Prostate gland (tissue), 2 donors: ENCODE measurements at places on chromosomes 6 and 20. TPM values are rescaled to one million over a fixed set of nuclear protein-coding genes. Genes with fewer than 3 reads are reported as not detected.

Gene SULF2
- 82.0 TPM for total RNA-seq

Gene PHACTR3
- not detected for total RNA-seq

DNA sequence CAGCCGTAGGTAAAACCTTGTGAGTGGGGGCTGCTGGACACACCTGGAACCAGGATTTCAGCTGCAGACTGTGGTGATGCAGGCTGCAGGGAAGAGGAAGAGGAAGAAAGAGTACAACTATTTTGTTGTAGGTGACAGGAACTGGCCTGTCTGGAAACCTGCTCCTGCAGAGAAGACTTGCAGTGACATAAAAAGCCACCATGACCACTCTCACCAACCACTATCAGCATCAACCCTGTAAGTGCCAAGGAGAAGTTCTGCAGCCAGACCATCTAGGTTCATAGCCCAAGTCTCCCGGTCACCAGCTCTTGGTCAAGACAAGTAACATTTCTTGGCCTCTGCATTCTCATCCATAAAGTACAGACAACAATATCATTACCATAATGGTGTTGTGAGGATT, 91.2 kb downstream of the PREX1 start:
- no peak overlapping the region for H3K4me3 ChIP-seq
- no peaks in the 10 kb centered on the region for H3K4me1 ChIP-seq

DNA sequence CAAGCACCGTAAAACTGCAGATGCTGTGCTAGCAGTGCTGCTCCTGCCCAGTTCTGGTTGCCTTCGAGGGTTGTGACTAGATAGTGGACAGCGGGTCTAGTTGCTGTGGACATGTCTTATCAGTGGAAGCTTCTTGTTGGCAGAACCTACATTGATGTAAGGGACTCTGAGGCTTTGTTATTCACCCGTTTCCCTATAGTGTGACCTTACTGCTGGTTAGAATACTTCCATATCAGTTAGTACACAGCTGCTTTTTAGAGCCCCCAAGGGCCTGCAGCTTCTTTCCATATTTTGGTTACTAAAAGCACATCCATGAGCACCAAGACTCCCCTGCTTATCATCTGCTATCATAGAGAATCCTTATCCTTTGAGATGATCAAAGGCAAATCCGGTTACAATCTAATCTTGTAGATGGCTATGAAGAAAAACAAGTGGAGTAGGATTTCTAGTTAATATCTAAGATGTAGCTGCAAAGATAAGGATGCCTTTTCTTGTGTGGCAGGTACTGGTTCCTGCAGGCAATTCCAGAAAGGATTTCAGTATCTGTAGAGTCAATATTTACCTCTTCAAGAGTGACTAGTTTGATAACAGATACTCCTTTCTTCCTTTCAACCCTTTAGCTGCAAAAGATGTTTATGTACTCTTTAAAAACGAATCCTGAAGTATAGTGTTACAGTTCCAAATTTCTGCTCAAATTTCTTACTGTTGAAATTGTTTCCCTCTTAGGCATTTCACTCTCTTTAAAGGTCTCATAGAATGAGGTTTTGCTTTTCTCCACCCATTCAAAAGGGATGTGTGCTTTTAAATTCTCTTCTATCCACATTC, 163.6 kb downstream of the JARID2 start:
- no peak overlapping the region for H3K4me3 ChIP-seq
- H3K4me1 ChIP-seq, result peaks cover 6% of the 10 kb centered on the region
- no peak overlapping the region for H3K27ac ChIP-seq
- no peaks in the 10 kb centered on the region for H3K36me3 ChIP-seq
- no peak for DNase-seq

- no peak overlapping the region for H3K4me3 ChIP-seq
- H3K36me3 ChIP-seq, result no peaks in the 10 kb centered on the region
- no peaks in the 10 kb centered on the region for H3K27me3 ChIP-seq
- H3K4me1 ChIP-seq, result no peaks in the 10 kb centered on the region
These were observed 13.8 kb downstream of the RNASET2 start for GRCh38 chr6:166942393-166943168.

Gene BMP7
- 16.8 TPM for total RNA-seq

Gene GNAS-AS1
- total RNA-seq, result 1.8 TPM

- H3K36me3 ChIP-seq, result no peaks in the 10 kb centered on the region
- DNase-seq, result no peak
- no peak overlapping the region for H3K4me3 ChIP-seq
- H3K4me1 ChIP-seq, result no peaks in the 10 kb centered on the region
- no peak overlapping the region for H3K27ac ChIP-seq
- no peaks in the 10 kb centered on the region for H3K27me3 ChIP-seq
These were observed 1059.8 kb upstream of the MAP3K7 start for GRCh38 chr6:91646649-91647048.

DNA sequence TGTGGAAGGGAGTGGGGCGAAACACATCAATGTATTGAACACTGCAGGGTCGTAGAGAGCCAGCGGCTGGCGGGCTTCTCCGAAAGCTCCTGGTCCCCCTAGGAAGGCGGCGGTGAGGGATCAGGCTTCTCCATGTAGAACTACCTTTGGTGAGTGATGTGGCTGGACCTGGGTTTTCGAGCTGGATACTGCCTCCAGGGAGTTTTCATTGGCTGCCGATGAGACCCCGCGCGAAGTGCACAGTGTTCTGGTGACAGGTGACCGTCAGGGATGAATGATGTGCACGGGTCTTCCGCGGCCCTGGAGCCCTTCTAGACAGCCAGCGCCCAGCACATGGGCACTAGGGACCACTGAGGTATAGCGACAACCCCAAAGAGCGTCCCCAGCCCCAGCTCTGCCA, 16.4 kb downstream of the ABT1 start:
- no peaks in the 10 kb centered on the region for H3K36me3 ChIP-seq
- DNase-seq, result no peak
- H3K27me3 ChIP-seq, result peaks cover 11% of the 10 kb centered on the region
- no peak overlapping the region for H3K27ac ChIP-seq

Gene AHI1
- 37.9 TPM for total RNA-seq
